ENCODE measurements at places on chromosomes 7 and 10.

DNA sequence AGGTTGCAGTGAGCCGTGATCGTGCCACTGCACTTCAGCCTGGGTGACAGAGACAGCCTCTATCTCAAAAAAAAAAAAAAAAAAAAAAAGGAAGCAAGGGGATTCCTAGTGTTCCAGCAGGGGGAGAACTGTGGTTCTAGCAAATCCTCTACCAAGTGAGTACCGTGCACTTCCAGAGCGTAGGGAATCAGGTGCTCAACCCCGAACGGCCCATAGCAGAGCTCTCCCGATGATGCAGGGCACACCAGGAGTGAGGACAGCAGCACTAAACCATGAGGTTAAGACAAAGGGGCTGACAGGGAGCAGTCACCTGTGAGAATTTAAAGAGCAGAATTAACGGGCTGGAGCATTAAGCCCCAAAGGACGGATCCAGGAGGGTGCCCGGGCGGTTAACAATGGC, 173.6 kb downstream of the PTPRN2 start:
- no peak for DNase-seq

GRCh38 chr7:24572997-24573553, at the start of gene PALS2:
TSS of gene PALS2 (plus strand) at chr7:24573452. CDS start at chr7:24623668, 50,216 bp downstream.
- DNase-seq: peak; percentile 90

GRCh38 chr7:121623130-121623872, 227.2 kb upstream of the FAM3C start:
- no peak for DNase-seq

DNA sequence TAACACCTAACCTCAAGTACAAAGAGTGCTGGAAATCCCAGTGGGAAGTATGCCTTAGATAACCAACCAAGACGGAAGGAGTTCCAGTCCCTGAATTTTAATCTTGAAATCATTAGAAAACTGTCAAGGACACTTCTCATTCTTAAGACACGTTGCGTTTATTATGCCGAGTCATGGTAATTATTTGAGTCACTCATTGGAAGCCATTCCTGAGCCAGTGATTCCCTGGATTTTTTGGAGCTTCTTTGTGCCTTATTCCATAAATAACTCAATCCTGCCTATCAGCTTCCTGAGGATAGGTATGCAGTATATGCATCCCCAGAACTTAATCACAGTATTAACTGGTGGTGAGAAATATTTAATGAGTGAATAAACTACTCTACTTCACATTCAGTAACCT, 77.4 kb downstream of the PPP1R17 start:
- no peak for DNase-seq

- no peak for DNase-seq
Observed at GRCh38 chr7:84104826-84105225, 89.8 kb downstream of the SEMA3A start.

All from iPS-NIHi11 (cell line).